ENCODE measurements at places on chromosomes 7 and 10. TPM values are rescaled to one million over a fixed set of nuclear protein-coding genes. Genes with fewer than 3 reads are reported as not detected.
A peak's percentile ranks its signal among the peaks of the same experiment; 100 is the strongest.

Gene VIPR2
- total RNA-seq, result not detected

Gene FBH1
- 65.8 TPM for total RNA-seq

Gene ACBD7
- 1.5 TPM for total RNA-seq

Gene NSUN5
- 63.4 TPM for total RNA-seq

Gene OR13A1
- not detected for total RNA-seq

Gene KLF14
- total RNA-seq, result not detected

Gene PWWP2B
- total RNA-seq, result 25.2 TPM

Gene SRRM3
- total RNA-seq, result 0.21 TPM

DNA sequence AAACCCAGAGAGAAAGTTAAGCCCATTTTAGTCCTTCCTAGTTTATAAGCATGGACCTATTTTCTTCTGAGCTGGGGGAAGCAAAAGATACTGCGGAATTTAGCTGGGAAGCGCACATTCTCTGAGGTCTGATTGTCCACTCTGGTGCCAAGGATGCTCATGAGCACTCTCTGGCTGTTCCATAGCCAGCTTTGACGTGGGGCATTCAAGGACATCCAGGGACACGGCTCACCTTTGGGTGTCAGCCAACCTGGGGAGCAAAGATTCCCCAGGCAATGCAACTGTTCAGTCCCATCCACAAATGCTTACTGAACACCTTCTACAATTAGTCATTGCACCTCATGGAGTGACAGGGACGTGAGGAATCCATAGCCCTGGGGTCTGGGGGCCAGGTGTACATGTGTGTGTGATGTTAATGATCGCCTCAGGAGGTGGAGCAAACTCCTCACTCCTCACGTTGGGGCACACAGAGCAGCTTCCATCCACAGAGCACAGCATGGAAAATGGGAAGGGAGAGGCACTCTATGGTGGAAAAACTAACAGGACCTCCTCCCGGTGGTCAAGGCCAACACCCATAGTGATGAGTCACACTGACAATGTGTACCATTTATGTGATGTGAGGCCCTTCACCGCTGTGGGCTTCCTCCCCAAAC, 67.5 kb upstream of the IGFBP3 start:
- DNase-seq, result no peak

DNA sequence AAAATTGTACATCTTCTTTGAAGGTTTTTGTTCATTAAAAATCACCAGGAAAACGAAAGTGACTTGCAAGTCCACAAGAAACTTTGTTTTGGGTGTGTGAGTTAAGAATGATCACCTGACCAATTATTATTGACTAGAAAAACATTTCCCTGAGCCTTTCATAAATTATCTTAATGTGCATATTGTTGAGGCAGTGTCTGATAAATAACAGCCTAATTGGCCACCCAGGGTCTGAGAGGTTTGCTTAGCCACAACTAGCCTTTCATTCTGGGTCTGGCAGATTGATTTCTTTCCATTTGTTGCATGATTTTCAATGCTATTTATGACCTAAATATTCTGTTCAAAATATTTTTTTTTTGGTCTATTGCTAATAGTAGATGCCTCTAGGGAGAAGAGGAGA, 152.8 kb downstream of the AUTS2 start:
- DNase-seq, result no peak

DNA sequence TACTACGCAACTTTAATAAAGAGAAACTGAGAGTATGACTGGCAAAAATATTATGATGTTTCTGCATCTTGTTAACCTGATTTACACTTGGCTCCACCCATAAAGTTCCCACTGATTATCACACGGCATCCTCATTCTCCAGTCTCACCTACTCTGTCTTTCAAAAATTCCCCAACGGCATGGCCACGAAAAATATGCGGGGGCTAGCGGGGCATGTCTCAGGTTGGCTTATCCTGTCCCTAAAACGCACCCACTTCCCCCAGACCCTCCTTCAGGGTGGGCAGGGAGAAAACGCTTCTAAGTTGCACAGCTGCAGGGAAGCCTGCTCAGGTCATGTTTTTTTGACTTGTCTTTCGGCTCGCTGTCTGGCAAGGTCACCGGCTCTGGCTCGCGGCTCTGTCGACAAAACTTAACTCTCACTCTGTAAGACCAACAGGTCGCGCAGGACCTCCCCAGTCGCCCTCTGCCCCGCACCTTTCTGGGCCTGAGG, 3.8 kb downstream of the CDK6 start:
- DNase-seq, result no peak

- DNase-seq, result no peak
Measured at GRCh38 chr7:1083729-1084657, 3.9 kb upstream of the GPER1 start.

- DNase-seq, result no peak
Measured at GRCh38 chr7:99004216-99004615, 125.9 kb downstream of the TRRAP start.

GRCh38 chr7:115087437-115087836, 165.5 kb downstream of the MDFIC start:
- peak; percentile 45 for DNase-seq

- DNase-seq, result no peak
Measured at GRCh38 chr7:157771-158625, 34.4 kb upstream of the FAM20C start.

DNA sequence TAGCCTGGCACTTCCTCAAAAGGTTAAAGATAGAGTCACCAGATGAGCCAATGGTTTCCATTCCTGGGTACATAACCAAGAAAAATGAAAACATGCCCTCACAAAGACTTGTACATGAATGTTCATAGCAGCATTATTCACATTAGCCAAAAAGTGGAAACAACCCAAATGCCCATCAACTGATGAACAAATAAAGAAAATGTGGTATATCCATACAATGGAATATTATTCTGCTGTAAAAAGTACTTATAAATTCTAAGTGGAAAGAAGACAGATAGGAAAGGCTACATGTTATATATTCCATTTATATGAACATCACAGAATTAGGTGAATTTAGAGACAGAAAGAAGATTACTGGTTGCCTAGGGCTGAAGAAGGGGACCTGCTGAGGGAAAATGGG, 10.7 kb upstream of the SLC16A9 start:
- no peak for DNase-seq

DNA sequence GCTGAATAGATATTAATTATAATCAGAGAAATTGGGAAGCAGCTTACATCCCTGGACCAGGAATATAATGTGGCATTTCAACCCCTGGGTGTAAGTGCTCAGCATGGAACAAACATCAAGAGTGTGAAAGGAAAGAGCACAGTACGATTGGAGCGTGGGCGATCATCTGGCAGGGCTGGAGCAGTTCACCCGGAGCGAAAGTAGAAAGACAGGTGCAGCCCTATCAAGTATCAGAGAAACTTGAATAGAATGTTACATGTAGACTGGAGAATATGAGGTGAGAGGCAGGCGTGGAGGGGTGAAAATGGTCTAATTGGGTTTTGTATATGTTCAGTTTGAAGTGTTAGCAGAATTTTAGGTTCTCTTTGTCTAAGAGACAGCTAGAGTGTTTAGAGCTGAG, 303.0 kb downstream of the MDFIC start:
- DNase-seq, result no peak

DNA sequence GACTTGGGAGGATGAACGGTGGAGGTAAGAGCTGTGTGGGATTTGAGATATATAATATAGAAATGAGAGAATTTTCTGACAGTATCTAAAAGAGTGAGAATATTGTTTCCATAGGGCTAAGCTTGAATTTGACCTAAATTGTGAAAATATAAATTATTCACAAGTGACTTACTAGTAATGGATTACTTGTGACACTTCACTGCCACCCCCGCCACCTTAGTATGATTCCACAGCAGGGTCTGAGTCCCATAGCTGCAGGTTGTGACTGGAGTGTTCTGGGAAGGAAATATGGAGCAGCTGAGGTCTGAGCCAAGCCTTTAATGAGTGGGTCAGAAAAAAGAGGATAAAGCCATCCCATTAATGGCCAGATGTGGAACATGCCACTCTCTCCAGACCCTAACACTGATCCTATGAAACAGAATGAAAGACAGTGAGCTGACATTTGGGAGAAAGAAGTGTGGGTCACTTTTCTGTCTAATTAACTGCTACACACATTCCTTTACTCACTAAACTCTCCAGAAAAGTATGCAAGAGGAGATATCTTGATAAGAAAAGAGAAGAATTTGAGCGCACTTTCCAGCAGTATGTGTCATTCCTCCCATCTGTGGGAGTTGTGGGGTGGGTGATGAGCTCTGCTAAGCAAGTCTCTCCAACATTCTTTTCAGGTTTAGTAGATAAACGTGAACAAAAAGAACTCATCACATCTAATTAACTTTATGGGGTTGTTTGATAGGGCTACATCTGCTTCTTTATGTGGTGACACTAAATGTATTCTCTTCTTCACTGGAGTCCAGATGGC, 1193.4 kb downstream of the SORCS3 start:
- no peak for DNase-seq

DNA sequence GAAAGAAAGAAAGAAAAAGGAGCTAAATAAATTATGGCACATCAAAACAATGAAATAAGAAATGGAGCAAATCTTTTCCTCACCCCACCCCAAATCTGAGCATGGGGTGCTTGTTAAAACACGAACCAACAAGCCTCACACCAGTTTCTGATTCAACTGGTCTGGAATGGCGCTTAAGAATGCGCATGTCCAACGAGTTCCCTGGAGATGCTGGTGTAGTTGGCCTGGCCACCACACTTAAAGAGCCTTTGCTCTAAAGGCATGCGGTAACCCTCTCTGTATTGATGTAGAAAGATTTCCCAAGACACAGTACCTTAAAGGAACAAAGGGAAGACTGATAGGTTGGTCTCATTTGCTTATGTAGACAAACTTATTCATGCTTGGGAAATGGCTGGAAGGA, 49.1 kb upstream of the STEAP1B start:
- DNase-seq, result no peak

GRCh38 chr7:109215341-109215740, 645.7 kb downstream of the DNAJB9 start:
- no peak for DNase-seq

DNA sequence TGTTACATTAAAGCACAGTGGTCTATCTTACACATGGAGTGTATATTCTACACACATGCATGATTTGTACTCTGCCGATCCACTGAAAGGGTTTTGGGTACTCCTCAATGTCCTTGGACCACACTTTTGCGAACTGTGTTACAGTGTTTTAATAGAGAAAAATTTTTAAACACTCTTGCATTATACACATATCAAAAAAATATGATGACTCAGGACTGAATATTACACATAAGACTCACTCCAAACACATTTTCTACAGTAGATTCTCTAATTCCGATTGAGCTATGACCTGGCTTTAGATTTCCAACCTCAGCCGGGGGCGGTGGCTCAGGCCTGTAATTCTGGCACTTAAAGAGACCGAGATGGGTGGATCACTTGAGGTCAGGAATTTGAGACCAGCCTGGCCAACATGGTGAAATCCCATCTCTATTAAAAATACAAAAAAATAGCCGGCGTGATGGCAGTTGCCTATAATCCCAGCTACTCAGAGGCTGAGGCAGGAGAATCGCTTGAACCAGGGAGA, 222.4 kb downstream of the CACNA2D1 start:
- no peak for DNase-seq

DNA sequence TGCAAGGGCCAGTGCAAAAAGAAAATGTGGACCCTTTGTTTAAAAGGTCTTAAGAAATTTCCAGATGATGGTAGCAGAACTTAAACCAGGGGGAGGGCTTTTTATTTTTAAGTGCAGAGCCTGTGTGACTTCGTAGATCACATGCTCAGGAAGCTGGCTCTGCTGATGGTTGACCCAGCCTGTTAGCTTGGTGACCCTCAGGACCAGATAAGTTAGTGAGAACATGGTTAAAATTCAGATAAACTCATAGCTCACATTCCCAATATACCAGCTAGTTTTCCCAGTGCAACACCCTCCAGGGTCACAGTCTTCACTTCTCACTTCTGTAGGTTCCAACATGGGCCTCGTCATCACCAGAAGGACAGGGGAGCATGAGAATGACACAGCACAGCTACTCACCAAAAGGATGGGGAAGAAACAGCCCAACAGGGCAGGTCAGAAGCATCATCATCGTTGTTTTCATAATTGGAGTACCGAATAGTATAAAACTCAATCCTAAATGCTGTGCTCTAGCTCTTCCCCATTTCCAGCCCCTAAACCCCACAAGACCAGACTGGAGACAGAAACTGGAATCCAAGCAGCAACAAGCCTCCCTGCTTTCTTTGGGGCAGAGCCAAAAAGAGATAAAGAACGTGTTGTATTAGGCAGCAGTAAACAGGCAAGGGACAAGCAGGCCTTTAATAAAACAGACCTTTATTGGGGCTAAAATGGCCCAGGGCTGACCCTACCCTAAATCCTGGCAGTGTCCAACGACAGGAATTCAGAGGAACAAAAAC, 102.2 kb upstream of the ANKRD1 start:
- no peak for DNase-seq

DNA sequence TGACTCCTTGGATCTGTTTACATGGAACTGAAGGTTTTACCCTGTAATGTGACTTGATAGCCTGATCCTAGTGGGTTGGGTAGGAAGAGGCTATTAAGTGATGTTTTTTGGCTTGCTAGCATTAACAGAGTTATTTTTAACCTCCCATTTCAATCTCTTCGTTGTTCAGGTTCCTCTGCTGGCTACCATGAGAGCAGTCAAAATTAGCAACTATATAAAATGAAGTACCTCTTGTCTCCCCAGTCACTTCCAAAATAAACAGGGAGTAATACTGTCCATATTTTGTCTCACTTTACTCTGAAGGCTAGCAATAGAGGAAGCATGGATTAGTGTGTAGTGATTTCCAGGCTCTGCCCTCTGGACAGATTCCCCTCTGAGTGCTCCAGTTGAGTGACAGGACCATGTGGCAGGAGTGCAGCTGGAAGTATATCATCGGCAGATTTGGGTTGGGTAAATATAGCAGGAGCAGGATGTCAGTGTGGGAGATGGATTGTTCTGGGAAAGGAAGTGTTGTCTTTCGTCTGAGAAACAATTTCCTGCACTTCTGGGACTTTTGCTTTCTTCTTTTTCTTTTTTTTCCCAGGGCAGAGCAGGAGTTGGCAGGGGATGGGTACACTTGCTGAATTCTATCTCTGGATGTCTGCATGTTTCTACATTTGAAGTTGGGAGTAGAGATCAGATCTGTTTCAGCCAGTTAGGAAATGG, 35.2 kb downstream of the GBF1 start:
- DNase-seq, result no peak

- no peak for DNase-seq
Measured at GRCh38 chr10:69800109-69800508, 1.6 kb upstream of the COL13A1 start.

DNA sequence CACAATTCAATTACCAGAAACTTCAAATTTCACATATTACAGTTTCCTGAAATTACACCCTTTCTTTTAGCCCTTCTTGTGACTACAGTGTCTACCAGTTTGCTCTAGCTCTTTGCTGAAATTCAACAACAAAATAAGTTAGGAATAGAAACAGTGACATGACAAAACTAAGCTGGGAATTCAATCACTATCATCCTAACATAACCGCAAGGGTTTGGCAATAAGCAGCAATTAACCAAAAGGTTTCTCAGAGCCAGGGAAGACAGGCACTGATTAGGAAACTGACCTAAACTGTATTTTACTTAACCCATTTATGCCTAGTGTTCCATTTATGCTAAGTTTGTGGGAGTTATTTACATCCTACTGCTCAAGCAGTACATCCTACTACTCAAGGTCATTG, 31.3 kb downstream of the HIBADH start:
- no peak for DNase-seq

- no peak for DNase-seq
Measured at GRCh38 chr10:13439313-13440184, 89.3 kb downstream of the BEND7 start.

GRCh38 chr7:46139079-46139478, 218.0 kb upstream of the IGFBP3 start:
- peak; percentile 86 for DNase-seq
